ENCODE measurements at places on chromosomes 2 and 18.

GRCh38 chr2:68169308-68169707 lies 11.6 kb downstream of the PNO1 start:
- DNase-seq: no peak

GRCh38 chr2:19899985-19900930 lies 1.5 kb downstream of the TTC32 start:
- DNase-seq: no peak

- peak; percentile 44 for DNase-seq
These were observed 62.1 kb upstream of the MAPRE2 start for GRCh38 chr18:34978953-34979608.

DNA sequence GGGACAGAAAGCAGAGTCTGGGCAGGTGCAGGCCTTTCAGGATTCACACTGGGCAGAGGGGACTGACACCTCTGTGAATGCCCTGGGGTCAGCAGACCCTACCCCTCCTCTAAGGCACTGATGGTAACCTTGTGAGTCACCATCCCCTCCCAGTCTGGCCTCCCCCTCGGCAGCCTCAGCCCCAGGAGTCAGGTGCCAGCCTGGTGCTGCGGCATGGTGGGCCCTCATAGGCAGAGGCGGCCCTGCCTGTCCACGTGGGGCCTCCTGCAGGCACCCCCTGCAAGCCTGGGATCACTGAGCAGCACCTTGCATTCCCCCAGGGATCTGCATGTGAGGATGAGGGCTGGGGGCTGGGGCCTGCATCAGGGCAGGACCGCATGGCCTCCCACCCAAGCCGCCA lies 4.8 kb upstream of the GPR17 start:
- no peak for DNase-seq
